Suppressor macrophage treated with lipopolysaccharide for 4 hours (primary cell): ENCODE measurements at places on chromosomes 4 and X.

GRCh38 chrX:19194285-19195242 is 72.3 kb upstream of the ADGRG2 start:
- no peak for DNase-seq

GRCh38 chr4:106194801-106195200 is 121.2 kb downstream of the TBCK start:
- DNase-seq, result no peak

DNA sequence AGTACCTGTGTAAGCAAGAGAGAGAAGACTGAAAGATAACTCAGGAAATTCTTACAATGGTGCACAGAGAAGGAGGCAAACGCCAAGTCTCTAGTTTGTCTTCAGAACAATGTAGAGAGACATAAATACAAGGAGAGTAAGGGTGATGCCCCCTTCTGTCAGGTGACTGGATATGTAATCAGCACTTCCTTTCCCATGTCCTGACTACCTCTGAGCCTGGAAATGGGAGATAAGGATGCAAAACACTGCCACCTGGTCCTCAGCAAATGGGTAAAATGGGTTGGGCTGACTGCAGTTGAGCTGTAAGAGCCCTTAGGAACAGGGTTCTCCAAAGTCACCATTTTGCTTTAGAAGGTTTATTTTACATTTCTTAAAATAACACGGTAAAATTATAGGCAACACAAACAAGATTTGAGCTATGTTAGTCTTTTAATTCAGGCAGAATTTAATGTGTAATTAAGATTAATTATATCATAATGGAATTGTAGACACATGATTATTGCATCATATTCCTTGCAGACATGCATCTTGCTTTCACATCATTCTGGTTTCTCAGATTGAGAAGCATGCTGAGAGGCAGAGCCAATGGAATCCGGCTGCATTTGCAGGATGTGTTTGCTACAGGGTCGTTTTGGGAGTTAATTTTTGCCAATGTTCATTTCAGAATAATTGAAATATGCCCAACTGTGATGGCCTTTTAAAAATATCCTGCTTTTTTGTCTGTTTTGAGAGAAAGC is 37.2 kb upstream of the ARX start:
- DNase-seq, result no peak

DNA sequence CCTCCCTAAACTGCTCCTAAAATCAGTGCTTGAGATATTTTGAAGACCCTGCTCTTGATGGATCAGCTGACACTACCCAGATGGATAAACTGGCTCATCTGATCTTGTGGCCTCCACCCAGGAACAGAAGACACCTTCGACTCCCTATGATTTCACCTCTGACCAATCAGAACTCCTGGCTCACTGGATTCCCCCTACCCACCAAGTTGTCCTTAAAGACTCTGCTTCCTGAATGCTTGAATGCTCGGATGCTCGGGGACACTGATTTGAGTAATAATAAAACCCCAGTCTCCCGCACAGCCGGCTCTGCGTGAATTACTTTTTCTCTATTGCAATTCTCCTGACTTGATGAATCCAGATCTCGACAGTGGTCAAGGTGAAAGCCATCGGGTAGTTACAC is 12.0 kb upstream of the RPS3A start:
- no peak for DNase-seq

GRCh38 chr4:20046179-20046578 is 205.5 kb upstream of the SLIT2 start:
- DNase-seq, result no peak

- peak; percentile 63 for DNase-seq
Observed at GRCh38 chrX:109843963-109844751, 111.1 kb upstream of the ACSL4 start.

DNA sequence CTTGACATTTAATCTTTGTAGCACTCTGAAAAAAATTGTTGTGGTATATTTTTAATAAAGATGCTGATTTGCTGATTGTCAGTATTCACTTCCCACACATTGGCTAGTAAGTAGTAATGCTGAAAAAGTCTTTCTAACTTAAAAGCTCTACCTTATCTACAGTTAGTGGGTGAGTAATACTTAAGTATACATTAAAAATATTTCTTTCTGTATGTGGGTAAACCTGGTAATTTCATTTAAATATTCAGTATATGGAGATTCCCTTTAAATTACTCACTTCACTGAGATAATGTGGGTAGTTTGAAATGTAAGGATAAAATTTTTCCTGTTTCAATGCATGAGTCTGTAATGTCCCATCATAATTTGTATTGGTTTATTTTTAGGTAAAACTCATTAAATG is 5.6 kb downstream of the TMEM33 start:
- DNase-seq, result no peak

- DNase-seq, result no peak
Observed at GRCh38 chr4:6900181-6900812, 9.3 kb upstream of the TBC1D14 start.

DNA sequence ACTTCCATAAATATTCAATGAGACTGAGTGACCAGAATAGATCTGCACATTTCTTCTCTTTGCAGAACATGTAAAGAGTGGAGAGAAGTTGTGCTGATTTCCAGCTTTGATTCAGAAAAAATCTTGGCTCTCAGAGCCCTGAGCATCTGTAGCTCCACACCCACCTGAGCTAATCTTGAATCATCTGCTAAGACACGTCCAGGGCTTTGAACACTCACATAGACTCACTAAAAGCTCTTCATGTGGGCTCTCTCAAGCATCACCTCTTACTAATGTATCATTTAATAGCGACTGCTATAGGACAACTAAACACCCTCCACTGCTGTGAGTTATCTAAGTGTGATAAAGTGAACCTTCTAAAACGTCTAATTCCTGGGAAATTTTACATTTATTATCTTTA is 147.7 kb upstream of the GRIA3 start:
- no peak for DNase-seq

DNA sequence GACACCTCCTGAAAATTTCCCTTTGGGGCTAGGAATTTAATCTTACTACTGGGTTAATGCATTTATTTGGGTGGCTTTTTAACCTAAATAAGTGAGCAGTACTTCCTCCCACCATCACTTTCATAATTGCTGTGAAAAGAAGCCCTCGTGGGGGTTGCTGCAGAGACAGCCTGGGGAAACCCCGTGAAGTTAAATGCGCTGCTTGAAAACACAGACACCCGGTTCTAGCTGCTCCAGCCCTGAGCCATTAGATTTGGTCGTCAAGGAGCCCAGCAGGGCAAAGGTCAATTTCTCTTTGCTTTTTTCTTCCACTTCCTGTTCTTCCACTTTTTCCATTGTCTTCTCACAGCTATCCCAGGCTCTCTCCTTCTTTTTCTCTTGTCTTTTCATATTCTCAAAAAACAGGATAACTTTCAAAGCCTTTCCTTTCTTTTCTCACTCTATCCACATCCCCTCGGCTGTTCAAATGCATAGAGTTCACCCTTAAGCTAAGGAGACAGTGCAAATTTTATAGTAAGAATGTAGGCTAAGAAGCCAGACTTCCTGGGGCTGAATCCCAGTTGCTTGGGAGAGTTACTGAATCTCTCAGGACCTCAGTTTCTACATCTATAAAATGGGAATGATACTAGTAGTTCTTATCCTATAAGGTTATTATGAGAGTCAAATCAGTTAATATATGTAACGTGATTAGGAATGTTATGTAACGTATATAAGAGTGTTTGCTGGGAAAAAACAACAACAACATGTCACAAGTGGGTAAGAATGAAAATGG is 91.5 kb upstream of the ZNF827 start:
- DNase-seq, result peak; percentile 23

- no peak for DNase-seq
Observed at GRCh38 chrX:150616863-150617198, 48.4 kb downstream of the MTM1 start.

- peak; percentile 48 for DNase-seq
Observed at GRCh38 chr4:24778464-24779225, 16.7 kb upstream of the SOD3 start.

- DNase-seq, result no peak
Observed at GRCh38 chrX:48785540-48786214, 713 bp upstream of the GATA1 start.

DNA sequence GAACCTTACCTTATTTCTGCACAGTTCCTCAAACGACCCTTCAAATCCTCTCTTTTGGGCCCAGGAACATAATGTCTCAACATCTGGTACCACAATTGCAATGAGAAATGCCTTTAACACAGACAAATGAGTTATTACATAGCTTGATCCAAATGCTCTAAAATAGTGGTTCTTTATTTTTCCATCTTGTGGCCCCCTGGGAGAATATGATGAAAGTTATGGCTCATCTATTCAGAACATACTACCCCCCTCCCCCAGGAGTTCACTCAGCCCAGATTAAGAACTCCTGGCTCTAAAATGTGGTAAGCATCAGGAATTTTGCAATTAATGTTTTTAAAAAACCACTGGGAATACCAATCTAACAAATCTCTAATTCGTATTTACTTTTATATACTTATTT is 23.9 kb upstream of the CENPU start:
- no peak for DNase-seq

DNA sequence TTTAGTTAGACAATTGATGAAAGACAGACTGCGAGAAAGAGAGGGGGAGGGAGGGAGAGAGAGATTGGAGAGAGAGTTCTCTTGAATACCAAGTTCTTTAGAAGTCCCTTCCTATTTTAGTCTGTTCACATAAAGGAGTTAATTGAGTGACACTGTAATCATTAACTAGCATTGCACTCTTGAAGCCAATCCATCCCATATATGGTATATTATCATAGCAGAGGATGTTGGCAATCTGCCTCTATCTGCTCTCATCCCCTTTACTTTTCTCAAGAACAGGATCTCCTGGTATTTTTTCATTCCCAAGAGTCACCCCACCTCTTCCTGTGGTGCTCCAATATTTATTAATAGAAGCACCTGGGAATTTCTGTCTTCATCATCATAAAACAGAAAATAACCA is 959.6 kb upstream of the NDST4 start:
- no peak for DNase-seq

GRCh38 chrX:150693725-150694574 is 754 bp downstream of the MTMR1 start:
- peak; percentile 42 for DNase-seq

DNA sequence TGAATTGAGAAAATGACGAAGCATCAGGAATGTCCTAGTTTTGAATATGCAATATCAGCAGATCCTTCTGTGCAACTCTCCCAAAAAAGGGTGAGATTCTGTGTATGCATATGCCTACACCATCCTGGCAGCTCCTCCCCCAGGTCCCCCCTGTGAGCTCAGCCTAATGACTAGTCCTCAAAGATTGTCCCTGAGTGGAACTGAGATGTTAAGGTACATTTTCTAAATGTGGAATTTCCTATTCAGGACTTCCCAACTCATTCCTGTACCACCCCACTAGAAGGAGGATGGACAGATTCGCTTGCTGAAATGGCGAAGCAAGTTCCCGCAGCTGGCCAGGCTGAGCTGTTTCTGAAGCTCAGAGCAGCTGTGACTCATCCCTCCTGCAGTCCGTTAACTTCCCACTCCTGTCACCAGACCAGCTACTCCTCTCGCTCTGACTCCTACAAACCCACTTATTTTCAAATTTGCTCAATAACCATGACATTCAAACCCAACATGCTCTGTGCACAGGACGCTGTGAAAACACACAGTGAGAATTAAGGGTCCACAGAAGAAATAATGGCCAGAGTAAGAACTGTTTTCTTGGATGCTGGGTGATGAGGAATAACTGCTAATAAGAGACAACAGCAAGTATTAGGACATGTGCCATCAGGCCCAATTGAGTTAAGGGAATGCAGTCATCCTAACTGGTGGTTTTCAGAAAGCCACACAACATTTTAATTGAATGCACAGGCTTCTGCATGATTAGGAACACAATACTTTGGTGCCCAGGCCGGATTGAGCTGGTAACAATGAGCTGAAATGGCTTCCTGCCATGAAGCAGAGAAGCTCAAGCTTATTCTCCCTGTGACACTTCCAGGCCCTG is 40.0 kb upstream of the IRF2 start:
- DNase-seq, result peak; percentile 97

DNA sequence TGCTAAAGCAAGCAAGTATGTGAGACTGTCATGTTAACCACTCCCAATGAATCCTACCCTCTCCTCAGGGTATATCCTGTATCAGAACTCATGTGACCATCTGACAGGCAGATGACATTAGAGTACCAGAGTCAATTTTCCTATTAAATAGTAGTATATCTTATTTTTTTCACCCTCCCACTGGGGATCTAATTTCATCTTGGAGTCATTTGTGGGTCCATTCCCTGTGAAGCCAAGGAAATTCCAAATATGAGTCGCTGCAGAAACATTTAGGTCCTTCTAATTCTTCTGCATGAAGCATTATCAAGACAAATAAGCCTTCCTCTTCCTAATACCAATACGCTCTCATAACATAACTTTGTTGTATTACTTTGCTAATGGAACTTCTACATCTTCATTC is 52.2 kb upstream of the BLTP1 start:
- DNase-seq, result no peak

DNA sequence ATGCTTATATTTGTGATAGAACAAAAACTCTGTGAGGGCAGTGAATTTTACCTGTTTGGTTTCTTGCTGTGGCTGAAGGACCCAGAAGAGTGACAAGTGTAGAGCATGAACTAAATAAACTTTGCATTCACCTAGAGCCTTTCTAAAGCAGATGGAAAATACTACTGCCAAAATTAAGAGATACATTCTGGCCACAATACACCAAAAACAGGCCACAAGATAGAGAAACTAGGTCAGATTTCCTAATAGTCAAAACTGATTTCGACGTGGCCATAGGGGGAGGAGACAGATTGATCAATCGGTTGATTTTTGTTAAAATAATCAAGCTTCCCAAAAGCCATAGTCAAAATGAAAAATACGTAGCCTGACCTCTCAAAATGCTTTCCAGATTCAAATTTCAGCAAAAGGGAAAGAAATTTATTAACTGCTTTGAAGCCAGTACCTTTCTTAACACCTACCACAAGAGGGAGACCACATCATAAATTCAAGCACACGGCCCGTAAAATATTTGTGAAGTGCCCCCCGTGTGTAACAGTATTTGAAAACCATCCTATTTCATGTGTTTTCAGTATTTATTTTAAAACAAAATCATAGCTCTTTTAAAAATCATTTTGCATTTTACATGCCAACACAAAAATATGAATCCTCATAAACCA is 132.4 kb downstream of the CORIN start:
- peak; percentile 43 for DNase-seq

DNA sequence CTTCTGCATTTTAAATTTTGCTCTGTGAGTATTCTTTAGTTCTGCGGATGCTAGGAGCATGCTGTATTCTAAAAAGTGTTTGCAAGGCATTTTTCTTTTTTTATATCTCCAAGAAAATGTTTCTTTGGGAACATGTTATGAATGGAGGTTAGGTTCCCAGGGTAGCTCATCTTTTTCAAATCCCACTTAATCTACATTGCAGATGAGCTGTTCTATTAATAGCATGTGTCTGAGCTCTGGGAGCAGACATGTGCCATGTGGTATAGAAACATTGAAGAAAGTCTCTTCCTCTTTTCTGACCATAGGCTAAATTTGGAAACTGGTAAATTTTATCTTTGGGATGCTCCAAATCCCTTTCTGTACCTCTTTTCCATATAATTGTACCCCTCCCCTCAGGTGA is 23.2 kb downstream of the DIAPH2 start:
- DNase-seq, result no peak
